A549 treated with CORT108297 at 1 μM for 4 hours (cell line): ENCODE measurements at places on chromosomes 12 and 14. TPM values are rescaled to one million over a fixed set of nuclear protein-coding genes. Genes with fewer than 3 reads are reported as not detected.

The SYT1 gene
- 5.0 to 7.2 TPM (median 5.7 TPM) in 5 replicates for total RNA-seq

The NINJ2 gene
- total RNA-seq = 0.30 to 0.89 TPM (median 0.71 TPM) in 5 replicates

The ACTN1 gene
- 171 to 209 TPM (median 192 TPM) in 5 replicates for total RNA-seq

The STAC3 gene
- 0.33 to 0.47 TPM (median 0.42 TPM) in 5 replicates for total RNA-seq

The RARG gene
- total RNA-seq = 25.9 to 32.6 TPM (median 30.7 TPM) in 5 replicates

The RNU4-1 gene
- total RNA-seq = not detected in 5 replicates

The KRT7 gene
- 4,100 to 4,959 TPM (median 4,677 TPM) in 5 replicates for total RNA-seq

The FGF6 gene
- not detected in 5 replicates for total RNA-seq

The IGFBP6 gene
- total RNA-seq = 154 to 257 TPM (median 250 TPM) in 5 replicates

The CLEC14A gene
- not detected in 5 replicates for total RNA-seq

The DTX1 gene
- total RNA-seq = 0.32 to 0.62 TPM (median 0.42 TPM) in 5 replicates

The KLRC1 gene
- not detected in 5 replicates for total RNA-seq

The GYS2 gene
- 0.07 TPM in 1 of 5 replicates, not detected in the others for total RNA-seq

The FSCB gene
- total RNA-seq = not detected in 5 replicates
